ENCODE measurements at places on chromosomes 2 and 18.

DNA sequence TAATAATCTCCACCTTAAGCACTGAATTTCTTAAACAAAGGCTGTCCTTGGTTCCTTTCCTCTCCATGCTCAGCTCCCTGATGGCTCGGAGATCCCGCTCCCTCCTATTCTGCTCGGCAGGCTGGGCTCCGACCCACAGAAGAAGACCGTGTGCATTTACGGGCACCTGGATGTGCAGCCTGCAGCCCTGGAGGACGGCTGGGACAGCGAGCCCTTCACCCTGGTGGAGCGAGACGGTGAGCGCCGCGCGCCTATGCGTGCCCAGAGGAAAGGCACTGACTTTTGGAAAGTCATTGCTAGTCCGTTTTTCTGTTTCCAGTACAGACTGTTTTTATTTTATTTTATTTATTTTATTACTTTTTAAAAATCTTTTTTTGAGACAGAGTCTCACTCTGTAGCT is 9.6 kb downstream of the CNDP2 start:
- no peak for DNase-seq

GRCh38 chr2:45898819-45899218 is 247.3 kb downstream of the PRKCE start:
- no peak for DNase-seq

GRCh38 chr2:236162882-236163470 is 5.2 kb downstream of the GBX2 start:
- DNase-seq, result no peak

- DNase-seq, result no peak
Measured at GRCh38 chr18:54192900-54193299, 31.6 kb downstream of the MBD2 start.

- no peak for DNase-seq
Measured at GRCh38 chr2:166591226-166591625, 97.2 kb upstream of the SCN7A start.

DNA sequence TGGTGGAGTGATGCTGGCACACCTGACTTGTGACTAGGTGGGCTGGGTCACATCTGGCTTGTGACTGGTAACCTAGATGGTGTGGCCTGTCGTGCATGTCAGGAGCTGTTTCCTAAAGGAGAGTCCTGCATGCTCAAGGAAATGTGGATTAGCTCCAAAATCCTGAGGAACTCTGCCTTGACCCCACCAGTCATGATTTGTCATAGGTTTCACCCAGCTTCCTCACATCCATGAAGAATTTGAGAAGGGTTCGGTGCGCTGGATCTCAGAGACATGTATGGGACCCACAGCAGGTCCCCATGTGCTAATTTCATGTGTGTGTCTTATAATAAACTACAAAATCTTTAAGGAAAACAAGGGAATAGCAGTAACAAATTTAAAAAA is 107.2 kb downstream of the COL6A3 start:
- no peak for DNase-seq

DNA sequence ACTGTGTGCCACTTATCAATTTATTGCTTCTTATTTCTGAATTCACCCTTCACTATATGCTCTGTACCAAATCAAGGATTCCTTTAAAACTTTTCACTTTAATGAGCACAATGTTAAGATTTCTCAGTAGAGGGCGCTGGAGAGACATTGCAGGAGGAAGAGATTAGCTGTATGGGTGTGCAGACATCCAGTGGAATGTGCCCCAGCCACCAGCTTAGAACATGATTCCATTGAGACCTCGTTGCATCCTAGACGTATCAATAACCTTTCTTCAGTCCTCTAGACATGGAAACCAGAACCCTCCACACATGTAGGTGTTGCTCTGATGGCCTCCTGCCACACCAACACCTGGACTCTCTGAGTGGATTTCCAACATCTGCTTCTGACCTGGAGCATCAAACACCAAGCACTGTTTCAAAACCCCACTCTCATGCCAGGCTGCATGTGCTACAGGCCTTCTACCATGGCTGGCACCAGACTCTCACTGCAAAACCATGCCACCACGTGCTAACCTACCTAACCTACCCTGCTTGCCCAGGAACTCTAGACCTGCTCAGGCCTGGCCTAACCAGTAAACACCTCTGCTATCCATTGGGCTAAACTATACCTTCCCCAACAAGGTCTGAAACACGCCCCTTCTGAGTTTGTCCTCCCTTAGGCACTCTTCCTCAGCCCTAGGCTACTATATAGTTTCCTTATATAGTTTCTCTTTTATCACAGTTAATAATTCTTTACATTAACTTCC is 633.2 kb upstream of the PKDCC start:
- peak; percentile 5 for DNase-seq

DNA sequence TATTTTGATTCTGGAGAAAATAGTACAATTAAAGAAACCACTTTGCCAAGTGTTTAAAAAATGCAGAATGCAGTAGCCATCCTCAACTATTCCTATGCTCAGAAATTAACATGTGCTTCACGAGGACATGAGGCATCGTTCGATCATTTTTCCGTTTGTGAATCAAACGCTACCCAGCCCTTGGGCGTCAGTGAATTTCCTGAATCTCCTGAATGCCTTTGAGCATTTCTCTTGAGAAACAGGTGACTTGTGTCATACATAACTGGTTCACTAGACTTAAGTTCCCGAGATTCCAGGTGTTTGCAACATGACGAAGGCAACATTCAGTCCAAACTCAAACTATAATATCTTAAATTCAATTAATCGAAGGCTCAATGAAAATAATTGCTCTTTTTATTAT is 110.0 kb upstream of the ALKAL2 start:
- no peak for DNase-seq

DNA sequence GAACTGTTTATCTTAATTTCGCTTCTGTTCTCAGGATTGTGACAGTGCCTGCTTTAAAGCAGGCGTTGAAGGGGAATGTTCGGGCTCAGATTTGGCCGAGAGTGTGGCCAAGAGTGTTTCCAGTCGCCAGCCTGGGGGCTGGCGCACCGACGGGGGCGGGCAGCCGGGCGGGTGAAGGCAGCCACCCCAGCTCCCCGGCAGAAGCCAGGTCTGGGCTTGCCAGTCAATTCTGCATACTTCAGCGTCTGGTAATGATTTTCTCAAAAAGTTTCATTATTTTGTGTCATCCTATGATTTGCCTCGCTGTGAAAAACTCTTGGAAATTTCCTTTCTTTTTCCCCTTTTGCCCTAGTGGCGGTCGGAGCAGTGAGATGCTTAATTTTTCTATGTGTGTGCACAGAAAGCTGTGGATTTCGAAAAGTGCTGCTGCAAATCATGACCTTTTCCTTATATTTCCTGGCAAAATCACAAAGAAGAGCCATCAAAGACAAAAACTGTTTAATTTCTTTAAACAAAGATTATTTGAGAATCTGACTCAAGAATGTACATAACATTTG is 856 bp downstream of the FAM228A start:
- DNase-seq, result no peak

- no peak for DNase-seq
Measured at GRCh38 chr18:56696966-56697365, 45.8 kb downstream of the WDR7 start.

DNA sequence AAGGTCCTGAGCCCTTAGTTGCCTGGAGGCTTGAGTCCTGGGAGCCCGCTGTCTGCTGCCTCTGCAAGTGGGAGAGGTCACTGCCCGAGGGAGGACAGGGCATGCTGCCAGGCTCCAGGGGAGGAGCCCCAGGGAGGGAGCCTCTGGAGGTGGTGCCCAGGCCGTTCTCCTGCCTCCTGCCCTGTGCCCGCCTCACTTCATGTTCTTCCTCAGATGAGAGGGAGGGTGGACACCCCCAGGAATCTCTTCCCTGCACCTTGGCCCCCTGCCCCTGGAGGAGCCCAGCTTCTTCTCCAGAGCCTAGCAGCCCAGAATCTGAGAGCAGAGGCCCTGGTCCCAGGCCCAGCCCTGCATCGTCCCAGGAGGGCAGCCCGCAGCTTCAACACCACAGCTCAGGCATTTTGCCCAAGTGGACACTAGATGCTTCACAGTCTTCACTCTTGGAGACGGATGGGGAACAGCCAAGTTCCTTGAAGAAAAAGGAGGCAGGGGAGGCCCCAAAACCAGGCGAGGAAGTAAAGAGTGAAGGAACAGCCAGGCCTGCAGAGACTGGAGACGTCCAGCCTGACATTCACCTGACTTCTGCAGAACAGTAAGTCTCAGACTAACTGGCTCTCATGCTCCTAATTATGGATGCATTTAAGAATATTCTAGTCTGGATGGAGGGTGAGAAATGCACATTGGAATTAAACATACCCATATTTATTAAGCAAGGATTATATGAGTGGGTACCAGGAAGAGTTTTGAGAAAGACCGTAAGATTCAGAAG is 12.1 kb downstream of the PSD4 start:
- no peak for DNase-seq

GRCh38 chr2:152407204-152407721 is 72.3 kb downstream of the FMNL2 start:
- DNase-seq, result peak; percentile 3

DNA sequence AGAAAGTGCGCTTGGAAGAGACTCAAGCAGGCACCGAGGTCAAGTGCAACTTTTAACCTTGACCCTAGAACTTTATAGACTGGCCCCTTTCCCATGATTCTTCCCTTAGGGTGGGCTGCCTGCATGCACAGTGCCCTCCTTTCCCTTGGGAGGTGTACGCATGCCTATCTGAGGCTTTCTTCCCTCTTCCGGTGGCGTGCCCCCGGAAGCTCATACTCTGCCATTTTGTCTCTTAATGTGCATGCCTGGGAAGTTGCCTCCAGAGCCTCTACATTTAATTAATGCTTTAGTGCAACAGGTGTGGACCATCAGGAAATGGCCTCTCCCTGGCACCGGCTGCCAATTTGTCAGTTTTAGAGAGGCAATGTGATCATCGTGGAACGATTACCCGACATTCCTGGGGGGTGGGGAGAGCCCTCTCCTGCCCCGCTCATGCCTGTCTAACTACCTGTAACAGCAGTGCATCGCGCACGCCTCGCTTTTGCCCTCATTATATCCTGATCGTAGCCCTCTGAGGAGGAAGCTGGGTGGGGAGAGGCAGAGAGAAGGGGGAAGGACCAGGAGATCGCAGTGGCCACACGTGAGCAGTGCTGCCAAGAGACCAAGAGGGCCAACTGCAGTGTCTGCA is 194.8 kb downstream of the TFCP2L1 start:
- no peak for DNase-seq

GRCh38 chr2:127175041-127175721 is 44.9 kb downstream of the CYP27C1 start:
- DNase-seq, result no peak

- DNase-seq, result no peak
Measured at GRCh38 chr2:132760405-132760804, 90.4 kb upstream of the LYPD1 start.

DNA sequence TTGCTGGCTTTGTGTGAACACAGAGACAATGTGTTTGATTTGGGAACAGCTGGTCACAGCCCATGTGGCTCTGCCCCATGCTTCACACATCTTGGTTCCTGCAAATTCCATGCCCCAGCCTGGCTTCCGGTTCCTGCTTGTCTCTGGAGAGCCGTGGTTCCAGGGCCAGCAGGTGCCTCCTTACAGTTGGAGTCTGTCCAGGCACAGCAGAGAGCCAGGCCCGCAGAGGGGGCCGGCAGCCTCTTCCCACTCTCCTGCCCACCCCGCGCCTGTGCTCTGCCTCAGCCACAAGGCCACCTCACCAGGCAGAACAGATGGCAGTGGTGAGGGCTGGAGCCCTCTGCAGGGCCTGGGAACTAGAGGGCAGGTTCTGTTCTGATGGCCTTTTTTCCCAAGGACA is 81.5 kb downstream of the LDLRAD4 start:
- no peak for DNase-seq

DNA sequence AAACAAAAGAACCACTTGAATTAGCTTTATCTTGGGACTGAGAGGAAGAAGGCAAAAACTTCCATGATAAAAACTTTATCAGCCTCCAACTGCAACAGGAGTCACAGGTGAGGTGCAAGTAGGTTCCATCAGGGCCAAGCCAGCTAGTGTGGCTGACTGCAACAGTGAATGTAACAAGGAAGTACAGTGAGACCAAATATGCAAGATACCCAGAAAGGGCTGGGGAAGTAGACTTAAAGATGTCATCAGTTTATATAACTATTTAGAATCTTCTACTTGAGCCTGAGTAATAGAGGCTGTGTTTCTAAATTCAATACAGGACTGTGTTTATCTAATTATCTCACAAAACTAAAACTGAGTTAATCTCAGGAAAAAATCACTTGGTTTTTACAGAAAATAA is 14.8 kb downstream of the PLEKHM3 start:
- no peak for DNase-seq

DNA sequence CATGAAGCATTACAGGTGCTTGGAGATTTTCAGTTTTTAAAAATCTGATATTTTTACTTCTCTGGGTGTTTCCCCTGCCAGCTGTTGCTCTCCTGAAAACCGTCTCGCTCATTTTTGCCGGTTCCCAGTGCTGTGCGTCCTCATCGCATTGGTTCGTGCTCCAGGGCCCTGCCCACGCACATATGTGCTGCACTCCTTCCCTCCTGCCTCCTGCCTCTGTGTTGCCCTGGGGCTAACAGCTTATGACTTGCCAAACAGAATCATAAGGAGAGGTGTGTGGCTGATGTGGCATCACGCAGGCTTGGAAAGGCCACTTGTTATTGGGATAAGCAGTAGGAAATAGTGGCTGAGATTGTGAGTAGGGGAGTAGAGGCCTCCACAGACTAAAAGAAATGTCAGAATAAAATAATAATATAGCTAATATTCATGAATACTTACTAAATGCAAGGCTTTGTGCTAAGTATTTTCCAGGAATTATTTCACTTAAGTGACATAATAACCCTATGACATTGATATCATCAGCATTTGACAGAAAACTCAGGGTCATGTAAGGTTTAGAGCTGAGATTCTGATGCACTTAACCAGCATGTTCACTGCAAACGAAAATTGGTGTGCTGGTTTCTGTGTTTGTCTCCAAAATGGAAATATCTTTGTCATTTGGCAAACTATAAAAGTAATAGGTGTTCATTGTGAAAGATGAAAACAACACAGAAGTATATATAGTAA is 53.5 kb downstream of the SLC4A1AP start:
- DNase-seq, result no peak

- DNase-seq, result no peak
Measured at GRCh38 chr2:237254911-237255578, 158.9 kb downstream of the COL6A3 start.

GRCh38 chr18:6807515-6808257 is 78.2 kb downstream of the ARHGAP28 start:
- DNase-seq, result no peak

GRCh38 chr18:32771169-32771751 is 1.6 kb downstream of the KLHL14 start:
- no peak for DNase-seq

- no peak for DNase-seq
Measured at GRCh38 chr2:46955764-46956163, 40.2 kb upstream of the MCFD2 start.

DNA sequence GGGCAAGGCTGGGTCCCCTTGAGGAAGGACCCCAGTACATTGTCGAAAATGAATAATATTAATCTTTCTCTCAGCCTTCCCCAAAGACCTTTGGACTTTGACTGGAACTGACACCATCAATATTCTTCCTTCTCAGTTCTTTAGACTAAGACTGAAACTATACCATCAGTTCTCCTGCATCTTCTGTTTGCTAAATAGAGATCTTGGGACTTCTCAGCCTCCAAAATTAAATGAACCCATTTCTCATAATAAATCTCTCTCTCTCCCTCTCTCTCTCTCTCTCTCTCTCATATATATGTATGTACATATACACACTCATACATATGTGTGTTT is 39.7 kb upstream of the VRK2 start:
- DNase-seq, result no peak
